NCI-H510A (cell line): ENCODE measurements at places on chromosomes 13 and 19.
A peak's percentile ranks its signal among the peaks of the same experiment; 100 is the strongest.

DNA sequence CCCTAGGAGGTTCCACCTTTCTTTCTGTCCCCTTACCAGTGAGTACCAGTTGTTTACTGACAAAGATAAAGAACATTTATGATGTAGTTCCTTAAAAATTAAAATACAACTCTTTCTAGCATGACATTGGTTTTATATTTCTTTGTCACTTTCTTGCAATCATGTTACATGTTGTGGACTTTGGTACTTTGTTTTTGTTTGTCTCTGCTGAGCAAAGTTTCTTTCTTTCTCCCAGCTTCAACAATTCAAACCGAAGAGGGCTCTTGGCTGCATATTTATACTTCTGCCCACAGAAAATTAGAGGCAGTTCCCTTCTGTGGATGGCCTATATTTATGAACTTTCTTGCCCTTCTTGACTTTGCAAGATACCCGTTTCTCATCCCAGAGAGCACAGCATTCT, 201.2 kb downstream of the MTUS2 start:
- no peak for DNase-seq

- DNase-seq: no peak
Measured at GRCh38 chr13:79548902-79549301, 67.9 kb downstream of the NDFIP2 start.

GRCh38 chr13:56530096-56530495, 610.6 kb upstream of the PRR20A start:
- DNase-seq: no peak

GRCh38 chr13:109817591-109818535, 31.5 kb upstream of the IRS2 start:
- peak; percentile 22 for DNase-seq

DNA sequence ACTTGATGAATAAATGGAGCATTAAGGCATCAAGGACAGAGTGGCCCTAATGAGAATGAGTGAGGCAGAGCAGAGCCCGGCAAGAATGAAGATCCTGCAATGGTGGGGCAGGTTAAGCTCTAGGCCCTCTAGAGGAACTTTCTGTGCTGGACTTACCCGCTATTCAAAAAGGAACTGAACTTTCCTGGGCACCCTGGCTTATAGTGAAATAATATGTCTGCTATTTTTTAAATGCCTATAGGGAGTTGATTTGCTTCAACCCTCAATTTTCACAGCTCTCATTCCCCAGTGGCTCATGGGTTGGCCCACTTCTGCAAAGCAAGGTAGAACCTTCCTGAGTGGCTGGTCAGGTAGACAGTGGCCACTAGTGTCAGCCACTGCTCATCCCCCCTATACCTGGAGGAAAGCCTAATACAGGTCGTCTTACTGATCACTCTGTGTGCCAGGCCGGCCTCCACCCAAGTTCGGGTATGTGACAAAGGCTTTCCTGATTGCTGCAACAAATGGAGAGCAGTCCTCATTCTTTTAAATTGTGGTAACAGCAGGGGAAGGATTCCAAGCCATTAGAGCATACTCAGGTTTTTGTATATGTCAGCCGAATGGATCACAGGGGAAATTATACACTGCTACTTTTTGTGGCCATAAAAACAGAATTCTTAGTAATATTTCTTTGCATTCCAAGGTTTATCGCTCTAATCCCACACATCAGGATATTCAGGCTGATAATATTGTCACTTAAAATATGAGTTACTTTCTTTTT, 103.0 kb downstream of the KL start:
- DNase-seq: no peak
